ENCODE measurements at places on chromosomes 3 and 15.

DNA sequence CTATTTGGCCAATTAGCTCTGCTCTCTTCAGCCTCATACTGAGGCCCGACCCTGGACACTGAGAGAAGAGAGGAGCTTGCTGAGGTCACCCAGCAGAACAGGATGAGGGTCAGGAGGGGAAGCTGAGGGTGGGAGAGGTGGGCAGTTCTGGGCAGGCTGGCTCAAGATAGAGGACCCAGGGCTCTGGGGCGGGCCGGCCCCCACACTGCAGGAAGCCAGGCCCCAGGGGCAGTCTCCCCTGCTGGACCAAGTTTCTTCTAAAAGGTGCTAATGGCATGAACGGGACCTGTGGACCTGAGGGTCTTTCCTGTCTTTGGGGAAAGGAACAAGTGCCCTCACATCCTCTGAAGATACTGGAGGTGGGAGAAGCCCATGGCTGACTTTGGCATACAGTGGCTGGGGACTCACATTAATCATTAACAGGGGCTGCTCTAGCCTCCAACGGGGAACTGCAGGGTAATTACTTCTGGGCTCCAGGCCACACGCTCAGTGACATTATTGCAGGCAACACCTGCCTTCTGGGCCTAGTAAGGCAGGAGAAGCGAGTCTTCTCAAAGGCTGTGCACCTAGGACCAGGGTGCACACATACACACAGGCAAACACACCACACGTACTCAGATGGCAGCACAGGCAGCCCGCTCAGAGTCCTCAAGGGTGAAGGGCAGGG is 10.6 kb downstream of the HCN4 start:
- DNase-seq: peak; percentile 85

DNA sequence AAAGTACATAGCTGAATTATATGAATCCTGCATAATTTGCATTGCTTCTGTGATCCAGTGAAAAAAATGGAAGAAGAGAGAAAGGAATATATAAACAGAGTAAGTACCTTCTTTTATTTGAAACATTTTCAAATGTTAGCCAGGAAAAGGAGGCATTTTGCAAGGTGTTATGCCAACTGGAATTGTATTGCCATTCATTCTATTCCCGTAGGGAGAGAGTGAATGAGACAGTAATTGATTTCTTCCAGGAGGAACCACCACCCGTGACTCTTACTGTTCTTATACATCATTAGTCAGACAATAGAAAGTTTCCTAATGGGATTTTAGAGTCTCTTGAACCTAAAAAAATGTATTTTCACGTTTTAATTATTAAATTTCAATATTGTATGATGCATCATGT is 324.1 kb upstream of the ALCAM start:
- no peak for DNase-seq

- DNase-seq: peak; percentile 1
These were observed 330.8 kb upstream of the AGTR1 start for GRCh38 chr3:148366743-148367410.

GRCh38 chr3:136835813-136836510 is 17.0 kb downstream of the SLC35G2 start:
- DNase-seq: no peak

DNA sequence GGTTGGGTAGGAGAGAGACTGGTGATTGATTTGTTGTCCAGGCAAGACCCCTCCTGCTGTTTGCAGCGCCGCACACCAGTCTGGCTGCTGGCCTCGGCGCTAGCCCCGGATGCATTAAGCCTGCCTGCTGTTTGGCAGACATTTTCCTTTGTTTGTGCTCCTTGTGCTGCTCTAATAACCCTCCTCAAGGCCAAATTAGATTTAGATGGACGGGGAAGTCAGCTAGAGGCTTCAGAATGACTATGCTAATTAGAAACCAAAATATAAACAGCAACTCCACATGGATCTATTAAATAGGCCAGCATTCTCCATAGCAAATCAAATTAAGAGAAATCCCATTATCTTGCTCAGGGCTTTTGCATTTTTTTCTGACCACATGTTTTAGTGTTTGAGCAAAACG is 445.2 kb downstream of the SQOR start:
- peak; percentile 90 for DNase-seq
